ENCODE measurements at places on chromosomes 7 and 10. TPM values are rescaled to one million over a fixed set of nuclear protein-coding genes. Genes with fewer than 3 reads are reported as not detected.

TRIM74 gene
- total RNA-seq = not detected

SPDYE1 gene
- not detected for total RNA-seq

STAMBPL1 gene
- 120 TPM for total RNA-seq

GRCh38 chr7:43572516-43573049 is 10.3 kb upstream of the STK17A start:
- DNase-seq = peak; percentile 100

DNA sequence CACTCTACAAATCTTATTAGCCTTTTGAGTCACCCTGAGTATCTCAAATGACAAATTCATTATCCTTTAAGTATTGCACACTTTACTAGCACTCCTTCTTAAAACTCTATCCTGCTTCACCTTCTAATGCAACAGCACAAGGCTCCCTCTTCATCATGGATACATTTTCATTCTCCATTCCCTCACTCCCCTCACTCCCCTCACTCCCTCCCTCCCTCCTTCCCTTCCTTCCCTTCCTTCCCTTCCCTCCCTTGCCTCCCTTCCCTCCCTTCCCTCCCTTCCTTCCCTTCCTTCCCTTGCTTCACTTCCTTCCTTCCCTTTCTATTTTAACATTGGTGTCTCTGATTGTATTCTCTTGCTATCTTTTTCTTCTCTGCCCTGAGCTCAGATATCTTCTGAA is 130.5 kb downstream of the PCLO start:
- DNase-seq = no peak

GRCh38 chr10:91805110-91805838 is 7.0 kb downstream of the TNKS2 start:
- peak; percentile 12 for DNase-seq

DNA sequence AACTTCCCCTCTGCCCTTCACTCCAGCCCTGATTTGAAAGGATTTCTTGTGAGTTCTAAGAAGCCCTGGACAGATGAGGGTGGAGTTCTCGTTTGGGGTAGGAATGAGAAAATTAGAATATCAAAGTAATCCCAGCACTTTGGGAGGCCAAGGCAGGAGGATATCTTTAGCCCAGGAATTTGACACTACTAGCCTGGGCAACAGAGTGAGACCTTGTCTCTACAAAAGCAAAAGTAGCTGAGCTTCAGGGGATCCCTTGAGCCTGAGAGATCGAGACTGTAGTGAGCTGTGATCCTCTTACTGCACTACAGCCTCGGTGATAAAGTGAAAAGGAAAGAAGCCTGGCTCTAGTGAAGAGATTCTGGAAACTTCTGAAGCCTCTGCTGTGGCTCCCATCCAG is 76.2 kb downstream of the TET1 start:
- no peak for DNase-seq

- no peak for DNase-seq
These were observed 39.7 kb downstream of the CADPS2 start for GRCh38 chr7:122846591-122846990.

GRCh38 chr10:78224602-78225001 is 190.9 kb downstream of the RPS24 start:
- no peak for DNase-seq

- no peak for DNase-seq
These were observed 382.2 kb upstream of the NRP1 start for GRCh38 chr10:33716501-33717267.

- peak; percentile 87 for DNase-seq
These were observed 54.7 kb upstream of the SYPL1 start for GRCh38 chr7:106166651-106167342.

DNA sequence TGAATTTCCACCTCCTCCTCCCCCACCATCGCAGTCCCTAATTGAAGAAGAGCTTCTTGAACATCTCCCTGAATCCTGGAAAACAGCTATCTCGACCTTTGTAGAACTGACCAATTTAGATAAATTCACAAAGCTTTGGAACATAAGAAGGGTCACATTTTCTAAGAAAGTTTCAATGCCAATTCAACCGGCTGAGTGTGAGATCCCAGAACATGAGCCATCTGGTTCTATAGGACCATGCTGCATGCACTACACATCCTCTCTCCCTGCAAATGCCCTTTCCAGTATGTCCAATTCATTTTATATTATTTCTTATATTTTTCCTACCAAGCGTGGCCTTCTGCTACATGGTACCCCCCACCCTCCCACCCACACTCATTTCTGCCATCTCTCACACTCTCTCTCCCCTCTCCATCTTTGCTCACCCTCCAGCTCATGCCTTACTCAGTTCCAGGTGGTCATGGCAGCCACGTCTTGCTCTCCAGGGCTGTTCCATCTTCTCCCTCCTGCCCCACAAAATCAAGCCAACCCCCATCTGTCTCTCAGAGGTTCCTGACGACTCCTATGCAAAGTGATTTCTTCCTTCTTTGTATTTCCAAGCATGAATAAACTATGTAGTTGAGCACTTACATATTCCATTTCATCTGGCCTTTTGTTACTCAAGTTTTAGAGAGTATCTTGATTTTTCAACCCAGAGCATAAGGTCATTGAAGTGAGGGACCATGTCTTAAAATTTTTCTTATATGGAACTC is 19.3 kb downstream of the FRMD4A start:
- no peak for DNase-seq

DNA sequence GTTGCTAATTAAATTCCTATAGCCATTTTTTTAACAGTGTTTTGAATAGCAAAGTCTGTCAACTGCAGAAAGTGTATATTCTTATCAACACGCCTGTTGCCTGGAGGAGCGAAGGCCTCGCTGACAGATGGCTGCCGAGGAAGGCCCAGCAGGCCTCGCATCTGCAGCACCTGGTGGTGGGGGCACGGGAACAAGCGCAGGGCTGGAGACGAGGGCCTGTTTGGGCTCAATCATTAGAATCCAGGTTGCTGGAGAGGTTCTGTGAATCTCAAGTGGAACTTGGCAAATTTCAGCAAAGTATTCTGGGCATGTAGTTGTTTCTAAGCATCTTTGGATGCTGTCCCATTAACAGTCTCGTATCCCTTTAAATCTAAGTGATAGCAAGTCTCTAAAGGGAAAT is 66.1 kb upstream of the FAM204A start:
- DNase-seq = no peak

ARHGEF35 gene
- 0.97 TPM for total RNA-seq

GRCh38 chr10:22644222-22644621 is 70.2 kb downstream of the PIP4K2A start:
- DNase-seq = no peak

GRCh38 chr7:11069591-11069990 is 95.9 kb downstream of the PHF14 start:
- DNase-seq = no peak

DNA sequence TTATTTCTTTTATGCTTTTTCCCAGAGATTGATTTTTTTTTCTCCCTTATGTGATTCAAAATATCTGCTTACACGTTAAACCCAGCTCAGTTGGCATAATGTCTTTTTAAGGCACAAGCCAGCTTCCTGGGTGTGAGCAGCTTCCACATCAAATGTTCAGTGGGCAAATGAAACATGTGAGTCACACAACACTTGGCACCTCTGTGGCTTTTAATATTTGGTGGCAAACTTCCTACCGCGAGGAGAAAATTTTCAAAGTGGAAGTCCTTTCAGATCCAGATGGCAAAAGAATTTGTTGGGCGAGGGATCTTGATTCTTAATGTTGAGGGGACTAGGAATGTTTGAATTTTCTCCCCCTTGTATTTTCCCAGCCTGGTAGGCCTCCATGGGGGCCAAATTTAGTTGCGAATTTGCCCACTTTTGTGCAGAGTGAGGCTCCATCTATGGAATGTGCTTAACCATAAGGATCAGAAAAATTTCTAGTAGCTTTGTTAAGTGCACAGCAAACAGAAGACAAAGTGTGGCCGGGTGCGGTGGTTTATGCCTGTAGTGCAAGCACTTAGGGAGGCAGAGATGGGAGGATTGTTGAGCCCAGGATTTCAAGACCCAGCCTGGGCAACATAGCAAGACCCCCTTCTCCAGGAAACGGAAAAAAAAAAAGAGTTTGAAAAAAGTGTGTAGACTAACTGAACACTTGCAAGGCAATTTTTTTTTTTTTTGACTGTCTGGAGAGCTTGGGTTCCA is 31.0 kb downstream of the CUX1 start:
- no peak for DNase-seq

GRCh38 chr10:73759512-73760115 is 15.4 kb downstream of the SEC24C start:
- DNase-seq = no peak

DNA sequence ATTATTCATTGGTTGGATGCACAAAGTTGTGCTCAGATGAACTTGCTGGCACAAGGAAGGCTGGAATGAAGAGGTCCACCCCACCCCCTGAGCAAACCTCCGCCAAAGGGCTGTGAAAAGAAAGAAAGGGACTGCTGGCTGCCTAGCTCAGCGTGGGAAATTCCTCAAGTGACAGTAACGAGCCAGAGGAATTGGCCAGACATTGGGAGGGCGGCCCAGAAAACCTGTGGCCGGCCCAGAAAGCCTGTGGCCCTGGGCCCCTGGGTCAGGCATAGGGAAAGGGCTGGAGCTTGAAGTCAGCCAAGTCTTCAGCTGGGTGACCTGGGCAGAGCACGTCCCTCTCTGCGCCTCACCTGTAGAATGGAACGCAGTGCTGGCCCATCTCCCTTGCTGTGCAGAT is 30.6 kb upstream of the CTBP2 start:
- DNase-seq = no peak

ENKUR gene
- under 0.01 TPM for total RNA-seq
